ENCODE measurements at places on chromosomes 1 and 21. TPM values are rescaled to one million over a fixed set of nuclear protein-coding genes. Genes with fewer than 3 reads are reported as not detected.

Gene RAB3B
- 6.3 TPM for total RNA-seq

Gene SLC9C2
- total RNA-seq, result not detected

Gene SH3BGR
- 1.3 TPM for total RNA-seq

Gene CACNA1S
- not detected for total RNA-seq

Gene SLC35E2B
- total RNA-seq, result 13.0 TPM

Gene C1orf94
- total RNA-seq, result not detected

Gene TINAGL1
- total RNA-seq, result 0.71 TPM

All from A549 treated with Hydrocortisone at 1 μM for 4 hours (cell line).